ENCODE measurements at places on chromosomes 6 and 20.
A peak's percentile ranks its signal among the peaks of the same experiment; 100 is the strongest.

DNA sequence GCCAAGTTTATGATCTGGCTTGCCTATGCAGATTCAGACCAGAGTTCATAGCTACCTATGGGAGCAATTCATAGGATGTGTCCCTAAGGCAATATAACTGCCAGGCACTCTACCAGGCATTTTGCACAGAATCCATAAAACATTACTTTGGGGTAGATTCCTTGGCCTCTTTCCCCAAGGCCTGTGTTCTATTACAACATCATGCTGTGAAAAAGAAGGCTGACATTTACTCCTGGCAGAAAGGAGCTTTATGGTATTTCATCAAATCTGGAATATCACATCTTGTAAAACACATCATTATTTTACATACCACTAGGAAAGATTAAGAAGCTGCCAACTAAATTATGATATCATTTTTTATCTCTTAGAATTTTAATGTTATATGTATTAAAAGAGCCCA, 287.0 kb upstream of the MARCKS start:
- no peak for DNase-seq

DNA sequence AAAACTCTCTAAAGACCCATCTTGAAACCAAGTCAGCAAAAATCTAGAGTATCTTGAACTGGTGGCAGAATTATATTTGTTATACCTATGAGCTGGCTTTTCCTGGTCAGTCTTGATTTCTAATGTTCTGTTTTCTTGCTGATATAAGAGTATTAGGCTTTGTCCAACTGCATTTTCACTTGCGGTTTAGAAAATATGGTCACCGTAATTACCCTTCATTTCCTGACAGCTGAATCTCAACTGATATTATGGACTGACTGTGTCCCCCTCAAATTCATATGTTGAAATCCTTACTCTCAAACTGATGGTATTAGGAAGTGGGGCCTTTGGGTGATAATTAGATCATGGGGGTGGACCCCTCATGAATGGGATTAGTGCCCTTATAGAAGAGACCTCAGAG, 72.1 kb downstream of the TXLNB start:
- no peak for DNase-seq

DNA sequence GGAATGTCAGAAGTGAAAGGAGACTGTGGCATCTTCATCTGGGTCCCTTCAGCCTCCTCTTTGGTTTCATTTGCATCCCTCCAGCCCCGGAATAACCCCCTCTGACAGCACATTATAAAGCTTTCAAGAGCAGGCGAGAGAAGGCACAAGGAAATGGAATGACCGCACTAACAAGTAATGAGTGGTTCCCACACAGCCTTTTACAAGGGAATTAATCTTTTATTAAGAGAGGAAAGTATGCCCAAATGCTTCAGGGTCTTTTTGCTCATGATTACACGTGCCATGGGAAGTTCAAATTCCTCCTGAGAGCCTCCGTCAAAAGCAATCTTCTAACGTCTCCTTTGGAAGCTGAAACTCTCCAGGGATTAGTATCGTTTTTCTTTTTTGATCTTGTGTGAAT, 347.0 kb downstream of the BTBD3 start:
- no peak for DNase-seq

- no peak for DNase-seq
Measured at GRCh38 chr6:37576336-37576737, 76.6 kb upstream of the CCDC167 start.

DNA sequence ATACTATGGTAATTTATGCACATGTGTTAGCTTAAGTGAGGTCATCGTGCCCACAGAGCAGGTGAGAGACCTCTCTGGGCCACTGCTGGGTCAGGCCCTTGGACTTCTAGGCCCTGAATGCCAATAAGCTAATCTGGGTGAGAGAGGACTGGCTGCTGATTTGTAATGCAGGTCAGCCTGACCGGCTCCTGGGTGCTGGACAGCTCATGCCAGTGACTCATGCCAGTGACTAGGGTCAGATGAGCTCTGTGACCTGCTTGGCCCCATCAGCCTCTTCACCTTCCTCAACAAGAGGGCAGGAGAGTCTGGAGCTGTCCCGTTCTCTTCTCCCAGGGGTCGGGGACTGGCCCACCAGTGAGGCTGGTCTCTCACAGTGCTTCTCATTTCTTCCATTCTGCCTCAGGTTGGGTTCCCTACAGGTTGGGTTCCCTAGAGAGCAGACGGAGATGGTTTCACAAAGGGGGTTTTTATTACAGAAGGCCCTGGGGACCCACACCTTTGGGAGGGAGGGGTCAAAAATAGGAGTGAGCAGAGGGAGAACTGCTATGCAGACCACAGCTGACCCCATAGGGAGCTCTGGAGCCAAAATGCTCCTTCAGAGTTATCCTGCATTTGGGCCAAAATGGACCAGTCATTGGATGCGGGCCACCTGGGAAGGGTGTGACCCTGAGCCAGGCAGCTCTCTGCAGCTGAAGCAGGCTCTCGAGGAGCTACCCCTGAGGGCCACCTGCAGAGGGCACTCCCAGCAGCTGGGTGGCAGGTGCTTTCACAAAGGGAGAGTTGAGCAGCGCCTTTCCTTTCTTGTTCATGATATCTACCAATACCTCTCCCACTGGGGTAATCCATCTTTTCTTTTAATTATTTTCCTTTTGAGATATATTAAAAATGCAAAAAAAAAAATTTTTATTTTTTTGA, 2.2 kb upstream of the OXT start:
- no peak for DNase-seq

DNA sequence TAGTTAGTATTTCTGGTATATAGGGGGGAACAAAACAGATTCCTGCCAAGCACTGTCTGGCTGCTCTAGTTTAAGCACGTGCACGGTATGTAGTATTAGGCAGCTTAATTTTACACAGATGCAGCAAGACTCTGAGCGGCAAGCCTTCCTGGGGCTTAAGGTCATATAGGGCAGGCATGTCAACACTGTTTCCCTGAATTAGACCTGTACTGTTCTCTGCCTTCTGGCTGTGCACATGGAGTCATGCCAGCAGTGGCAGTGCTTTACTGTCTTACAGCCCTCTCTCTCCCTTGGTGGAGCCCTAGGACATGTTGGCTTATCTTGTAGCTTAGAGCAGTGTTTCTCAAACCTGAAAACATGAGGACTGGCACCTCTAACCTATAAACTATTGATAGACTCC, 56.6 kb downstream of the PHF20 start:
- peak; percentile 56 for DNase-seq

DNA sequence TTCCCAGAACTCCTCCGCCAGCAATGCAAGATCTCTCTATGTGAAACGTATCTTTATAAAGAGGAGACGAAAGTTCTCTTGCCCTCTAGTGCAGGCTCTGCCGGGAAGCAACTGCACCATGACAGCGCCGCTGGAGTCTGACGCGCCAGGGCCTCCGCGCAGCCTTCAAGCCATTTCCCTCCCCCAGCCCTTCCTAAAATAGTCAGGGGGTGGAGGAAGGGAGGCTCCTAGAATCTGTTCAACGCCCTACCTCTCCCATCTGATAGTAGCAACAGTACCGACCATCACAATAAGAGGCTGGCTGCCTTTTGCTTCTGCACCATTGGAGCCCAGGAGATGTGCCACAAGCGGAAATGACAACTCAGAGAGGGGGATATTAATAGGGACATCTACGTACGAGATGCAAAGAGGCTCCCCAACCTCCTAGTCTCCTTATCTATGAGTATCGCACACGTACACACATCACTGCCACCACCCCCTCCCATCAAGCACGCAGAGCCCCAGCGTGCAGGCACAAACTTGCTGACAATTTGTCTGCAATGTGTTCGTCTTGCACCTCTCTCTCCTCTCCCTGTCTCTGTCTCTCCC, 1.0 kb downstream of the SYNE1 start:
- peak; percentile 34 for DNase-seq

DNA sequence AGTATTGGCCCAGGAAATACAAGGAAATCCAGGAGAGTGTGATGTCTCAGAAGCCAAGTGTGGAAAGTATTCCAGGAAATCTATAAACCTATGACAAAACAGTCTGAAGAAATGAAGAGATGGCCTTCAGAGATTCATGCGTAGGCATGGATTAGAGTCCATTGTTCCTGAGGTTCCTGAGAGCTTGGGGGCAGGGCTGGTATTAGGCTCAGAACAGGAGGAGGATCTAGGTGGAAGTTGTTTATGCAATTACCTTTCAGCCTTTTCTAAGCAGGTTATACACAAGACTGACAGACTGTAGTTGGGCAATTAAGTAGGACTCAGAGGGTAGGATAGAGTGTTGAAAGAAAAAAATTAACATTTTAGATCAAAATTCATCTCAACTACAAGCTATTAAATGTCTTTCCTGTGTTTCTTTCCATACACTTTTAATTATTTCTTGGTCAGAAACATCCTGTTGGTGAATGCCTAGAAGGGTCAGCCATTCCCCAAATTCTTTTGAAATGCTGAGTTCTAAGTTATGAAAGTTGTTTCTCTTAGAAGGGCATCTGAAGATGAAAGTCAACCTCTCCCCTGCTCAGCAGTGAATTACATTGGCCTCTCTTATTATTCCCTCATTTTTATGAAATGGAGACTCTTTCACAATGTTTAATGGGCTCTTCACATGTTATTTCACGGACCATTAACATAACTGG, 201.2 kb upstream of the MYLIP start:
- no peak for DNase-seq

- DNase-seq: no peak
Measured at GRCh38 chr6:96704713-96705112, 132.6 kb downstream of the GPR63 start.

- DNase-seq: peak; percentile 92
Measured at GRCh38 chr20:32980131-32980941, 23.9 kb downstream of the SUN5 start.

GRCh38 chr20:13301596-13301995, 80.5 kb downstream of the ISM1 start:
- DNase-seq: no peak

- no peak for DNase-seq
Measured at GRCh38 chr20:22394583-22394982, 189.8 kb downstream of the FOXA2 start.

- DNase-seq: no peak
Measured at GRCh38 chr20:32358632-32358882, 426 bp downstream of the ASXL1 start.

GRCh38 chr6:88013015-88013414, 34.6 kb upstream of the SPACA1 start:
- no peak for DNase-seq

GRCh38 chr6:24777227-24777626, 2.5 kb downstream of the GMNN start:
- no peak for DNase-seq

GRCh38 chr6:18668994-18669393, 281.8 kb downstream of the RNF144B start:
- DNase-seq: no peak

GRCh38 chr6:44598679-44599078, 211.2 kb downstream of the CDC5L start:
- DNase-seq: no peak

GRCh38 chr6:55705451-55706440, 126.8 kb upstream of the HMGCLL1 start:
- DNase-seq: no peak

DNA sequence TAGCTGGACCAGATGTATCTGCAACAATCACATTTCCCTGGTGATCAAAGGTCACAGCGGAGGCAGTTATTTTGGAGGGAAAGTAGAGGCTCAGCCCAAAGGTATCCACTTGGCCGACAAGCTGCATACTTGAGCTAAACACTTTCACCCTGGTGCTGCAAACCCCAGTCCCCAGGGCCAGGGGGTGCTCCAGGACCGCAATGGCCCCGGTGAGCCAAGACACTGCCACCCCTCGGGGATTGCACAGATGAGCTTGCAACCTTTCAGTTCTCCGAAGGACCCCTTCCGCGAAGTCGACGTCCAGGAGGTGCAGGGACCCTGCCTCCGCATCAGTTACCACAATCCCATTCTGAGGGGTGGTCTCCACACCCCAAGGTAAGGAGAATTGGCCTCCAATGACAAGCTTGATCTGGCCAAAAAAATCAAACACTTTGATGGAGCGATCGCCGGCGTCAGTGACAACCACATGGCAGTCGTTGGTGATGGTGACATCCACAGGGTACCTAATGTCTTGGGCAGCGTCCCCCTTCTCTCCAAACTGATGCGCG, 823 bp downstream of the NHLRC1 start:
- no peak for DNase-seq

DNA sequence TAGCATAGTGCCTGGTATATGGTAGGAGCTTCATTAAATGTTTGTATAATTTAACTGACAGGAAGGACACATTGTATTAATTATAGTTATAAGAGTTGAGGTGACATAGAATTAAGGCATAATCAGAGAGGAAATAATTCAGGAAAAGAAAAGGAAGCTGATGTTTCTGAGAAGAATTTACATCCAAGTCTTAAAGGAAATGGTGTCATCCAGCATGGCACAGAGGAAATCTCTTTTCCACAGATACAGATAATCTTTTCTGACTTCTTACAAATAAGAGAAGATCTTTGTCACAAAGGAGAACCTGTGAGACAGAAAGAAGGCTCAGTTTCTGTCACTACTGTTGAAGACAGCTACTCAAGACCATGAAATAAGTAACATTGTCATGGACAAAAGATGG, 222.5 kb downstream of the GJA1 start:
- no peak for DNase-seq

- no peak for DNase-seq
Measured at GRCh38 chr6:113411011-113411410, 446.1 kb upstream of the MARCKS start.

DNA sequence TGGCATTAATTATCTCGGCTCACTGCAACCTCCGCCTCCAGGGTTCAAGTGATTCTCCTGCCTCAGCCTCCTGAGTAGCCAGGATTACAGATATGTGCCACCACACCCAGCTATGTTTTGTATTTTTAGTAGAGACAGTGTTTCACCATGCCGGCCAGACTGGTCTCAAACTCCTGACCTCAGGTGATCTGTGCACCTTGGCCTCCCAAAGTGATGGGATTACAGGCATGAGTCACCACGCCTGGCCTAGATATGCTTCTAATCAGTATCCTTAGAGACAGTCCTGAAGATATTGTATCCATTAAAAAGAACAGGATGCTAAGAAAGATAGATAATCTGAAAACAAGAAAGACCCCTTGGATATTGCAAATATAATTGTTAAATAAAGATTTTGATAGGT, 3.1 kb upstream of the IPCEF1 start:
- DNase-seq: no peak
